Stimulated activated CD8-positive, alpha-beta memory T cell treated with anti-CD3 and anti-CD28 coated beads, Interleukin-15, amount 100 ng/mL, for 24 hours (primary cell): ENCODE measurements at places on chromosomes 3 and 15.

GRCh38 chr15:43771816-43772215 lies 5.0 kb downstream of the ELL3 start:
- DNase-seq = no peak

GRCh38 chr15:31488437-31489204 lies 162.0 kb downstream of the KLF13 start:
- no peak for DNase-seq

- no peak for DNase-seq
These were observed 6.0 kb downstream of the C3orf62 start for GRCh38 chr3:49271047-49271446.

DNA sequence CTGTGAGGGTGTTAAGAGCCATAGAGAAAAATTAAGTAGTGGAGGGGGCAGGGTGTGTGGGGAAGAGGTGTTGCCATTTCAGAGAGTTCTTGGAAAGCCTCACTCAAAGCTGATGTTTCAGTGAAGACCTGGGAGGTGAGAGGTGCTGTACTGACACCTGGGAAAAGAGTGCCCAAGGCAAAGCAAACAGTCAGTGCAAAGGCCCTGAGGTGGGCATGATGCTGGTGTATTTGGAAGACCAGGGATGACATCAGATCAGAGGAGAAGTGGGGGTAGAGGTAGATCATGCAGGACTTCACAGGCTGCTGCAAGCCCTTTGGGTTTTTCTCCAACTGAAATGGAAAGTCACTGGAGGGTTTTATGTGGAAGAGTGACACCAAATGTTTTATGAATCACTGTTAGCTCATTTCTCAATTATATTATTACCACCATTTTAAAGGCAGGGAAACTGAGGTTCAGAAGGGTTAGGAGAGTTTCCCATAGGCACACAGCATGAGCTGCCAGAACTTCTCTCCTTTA lies 42.8 kb upstream of the SMAD3 start:
- DNase-seq = no peak

- no peak for DNase-seq
These were observed 133.6 kb downstream of the TMEM108 start for GRCh38 chr3:133171831-133172230.

- DNase-seq = no peak
These were observed 57.1 kb downstream of the TP63 start for GRCh38 chr3:189688262-189688661.

- DNase-seq = no peak
These were observed 60.8 kb downstream of the ITGA11 start for GRCh38 chr15:68371160-68371559.

DNA sequence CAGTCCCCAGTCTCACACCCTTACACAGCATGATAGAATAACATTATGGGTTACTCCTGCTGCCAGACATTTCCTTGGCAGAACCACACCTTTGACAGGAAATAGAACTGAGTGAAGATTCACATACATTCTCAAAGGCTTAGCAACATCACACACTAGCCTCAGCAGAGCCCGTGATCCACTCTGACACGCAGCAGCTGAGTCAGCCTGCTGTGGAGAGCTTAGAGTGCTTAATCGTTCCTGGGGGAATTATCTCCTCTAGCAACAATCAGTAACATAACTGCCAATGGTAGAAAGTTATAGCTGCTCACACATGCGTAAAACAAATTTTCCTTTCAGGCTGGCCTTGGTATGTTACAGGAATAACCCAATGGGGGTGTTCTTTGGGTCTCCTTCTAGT lies 382.1 kb downstream of the GAP43 start:
- DNase-seq = no peak

DNA sequence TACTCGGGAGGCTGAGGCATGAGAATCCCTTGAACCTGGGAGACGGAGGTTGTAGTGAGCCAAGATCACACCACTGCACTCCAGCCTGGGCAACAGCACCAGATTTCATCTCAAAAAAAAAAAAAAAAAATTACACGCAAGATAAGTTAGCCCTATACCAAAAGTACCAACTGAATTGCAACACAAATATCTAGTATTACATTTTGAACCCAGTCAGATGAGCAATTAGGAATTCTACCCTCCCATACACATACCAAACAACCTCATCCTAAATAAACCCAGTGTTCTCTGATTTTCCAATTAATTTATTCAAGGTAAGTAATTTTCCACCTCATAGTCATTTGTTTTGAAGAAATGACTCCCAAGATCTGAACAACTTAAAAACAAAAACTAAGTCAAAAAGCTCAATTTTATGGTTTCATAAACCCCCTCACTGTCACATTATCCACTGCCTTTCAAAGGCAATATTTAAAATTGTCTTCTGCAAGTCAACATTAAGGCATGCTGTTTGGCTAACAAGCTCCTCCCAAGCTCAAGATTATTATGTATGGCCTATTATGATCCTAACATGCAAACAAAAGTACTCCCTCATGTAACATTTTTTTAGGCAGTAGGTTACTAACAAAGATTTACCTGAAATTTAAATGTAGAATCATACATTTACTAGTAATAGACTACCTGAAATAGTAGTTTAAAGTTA lies 4.5 kb downstream of the RAF1 start:
- DNase-seq = no peak

- no peak for DNase-seq
These were observed 235.1 kb downstream of the UACA start for GRCh38 chr15:70528270-70528706.

DNA sequence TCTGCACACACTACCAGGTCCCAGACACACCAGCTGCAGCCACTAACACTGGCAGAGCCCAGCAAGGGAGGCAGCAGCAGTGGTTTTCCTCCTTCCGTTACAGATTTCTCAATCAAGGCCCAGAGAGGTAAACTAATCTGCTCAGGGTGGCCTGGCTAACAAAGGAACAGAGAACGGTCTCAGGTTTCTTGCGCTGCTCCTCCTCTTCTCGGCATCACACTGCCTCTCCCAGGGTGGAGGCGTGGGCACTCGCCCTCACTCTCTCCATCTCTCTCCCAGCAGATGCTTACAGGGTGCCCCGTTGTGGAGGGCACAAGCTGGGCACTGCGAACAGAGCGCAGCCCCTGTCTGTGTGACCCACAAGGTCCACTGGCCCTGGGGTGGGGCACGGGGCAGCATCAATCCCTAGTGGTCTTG lies 228.7 kb downstream of the VPS13C start:
- no peak for DNase-seq

GRCh38 chr15:73395671-73396070 lies 26.9 kb upstream of the HCN4 start:
- DNase-seq = no peak

DNA sequence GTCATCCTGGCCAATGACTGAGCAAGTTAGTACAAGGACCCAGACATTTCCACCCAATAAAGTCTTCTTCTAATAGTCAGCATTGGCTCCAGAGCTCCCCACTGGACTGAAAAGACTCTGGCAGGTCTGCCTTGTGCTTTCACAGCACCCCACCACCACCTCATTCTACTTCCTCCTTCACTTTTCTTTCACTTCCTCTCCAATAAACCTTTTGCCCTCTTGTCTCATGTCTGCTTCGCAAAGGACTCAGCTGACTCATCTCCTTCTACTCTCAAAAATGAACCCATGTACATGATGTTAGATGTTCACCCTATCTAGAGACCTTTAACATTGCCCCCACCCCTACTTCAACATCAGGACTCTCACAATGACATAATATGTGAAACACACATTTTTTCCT lies 181.0 kb upstream of the PPP2R3A start:
- DNase-seq = no peak

DNA sequence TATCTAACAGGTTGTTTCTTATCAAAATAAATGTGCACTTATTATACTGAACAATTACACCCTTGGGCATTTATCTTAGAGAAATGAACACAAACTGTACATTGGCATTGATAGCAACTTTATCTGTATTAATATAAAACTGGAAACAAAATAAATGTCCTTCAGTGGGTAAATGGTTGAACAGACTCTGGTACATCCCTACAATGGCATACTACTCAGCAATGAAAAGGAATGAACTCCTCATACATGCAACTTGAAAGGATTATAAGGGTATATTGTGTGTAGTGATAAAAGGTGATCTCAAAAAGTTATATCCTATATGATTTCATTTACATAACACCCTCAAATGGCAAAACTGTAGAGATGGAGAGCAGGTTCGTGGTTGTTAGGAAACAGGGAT lies 23.7 kb upstream of the DLG1 start:
- DNase-seq = no peak

- peak; percentile 2 for DNase-seq
These were observed 24.9 kb upstream of the GATM start for GRCh38 chr15:45402955-45403877.

DNA sequence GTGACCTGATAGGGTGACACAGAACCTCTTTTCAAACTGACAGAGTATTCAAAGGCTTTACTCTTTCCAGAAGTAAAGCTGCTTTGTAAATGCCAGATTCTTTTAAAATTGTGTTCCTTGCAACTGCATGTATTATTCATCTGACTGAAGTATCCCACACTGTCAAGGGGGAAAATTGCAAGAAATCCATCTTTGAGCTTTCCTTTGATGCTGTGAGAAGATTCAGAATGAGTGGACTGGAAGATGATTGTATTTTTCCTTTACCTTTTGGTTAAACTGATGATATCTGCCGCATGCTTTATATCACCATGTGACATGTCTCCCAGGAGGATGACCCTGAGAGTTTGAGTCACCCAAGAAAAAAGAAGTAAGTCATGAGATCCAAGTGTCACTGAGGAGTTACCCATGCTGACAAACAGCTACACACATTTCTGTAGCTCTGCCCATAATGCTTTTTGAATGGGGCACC lies 250.8 kb upstream of the CBLB start:
- DNase-seq = no peak

DNA sequence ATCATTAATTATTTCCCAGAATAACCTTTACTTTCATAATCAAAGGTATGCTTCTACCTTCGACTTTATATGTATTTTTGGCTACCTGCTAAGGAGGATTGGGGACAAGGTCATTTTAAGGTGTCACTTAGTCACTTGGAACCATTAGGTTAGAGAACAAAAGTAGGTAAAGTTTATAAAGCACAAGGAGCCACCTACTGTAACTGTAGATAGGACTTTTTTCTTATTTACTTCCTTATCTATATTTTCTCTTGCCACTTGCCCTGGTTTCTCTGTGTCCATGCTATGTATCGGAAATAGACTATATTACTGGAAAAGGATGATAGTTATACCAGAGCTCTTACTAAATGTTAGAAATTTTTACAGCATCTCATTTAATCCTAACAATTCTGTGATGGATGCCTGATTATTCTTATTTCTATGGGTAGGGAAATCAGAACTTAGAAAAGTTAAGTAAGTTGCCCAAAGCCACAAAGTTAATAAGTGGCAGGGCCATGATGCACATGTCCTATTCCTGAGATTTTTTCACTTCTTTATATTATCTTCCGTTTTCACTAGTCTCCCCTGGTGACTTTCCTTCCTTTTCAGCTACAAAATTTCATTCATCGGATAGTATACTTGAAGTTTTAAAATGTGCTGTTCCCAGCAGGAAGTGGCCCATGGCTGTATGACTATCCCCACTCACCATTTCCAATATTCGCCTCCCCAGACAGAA lies 132.5 kb downstream of the CMSS1 start:
- no peak for DNase-seq

DNA sequence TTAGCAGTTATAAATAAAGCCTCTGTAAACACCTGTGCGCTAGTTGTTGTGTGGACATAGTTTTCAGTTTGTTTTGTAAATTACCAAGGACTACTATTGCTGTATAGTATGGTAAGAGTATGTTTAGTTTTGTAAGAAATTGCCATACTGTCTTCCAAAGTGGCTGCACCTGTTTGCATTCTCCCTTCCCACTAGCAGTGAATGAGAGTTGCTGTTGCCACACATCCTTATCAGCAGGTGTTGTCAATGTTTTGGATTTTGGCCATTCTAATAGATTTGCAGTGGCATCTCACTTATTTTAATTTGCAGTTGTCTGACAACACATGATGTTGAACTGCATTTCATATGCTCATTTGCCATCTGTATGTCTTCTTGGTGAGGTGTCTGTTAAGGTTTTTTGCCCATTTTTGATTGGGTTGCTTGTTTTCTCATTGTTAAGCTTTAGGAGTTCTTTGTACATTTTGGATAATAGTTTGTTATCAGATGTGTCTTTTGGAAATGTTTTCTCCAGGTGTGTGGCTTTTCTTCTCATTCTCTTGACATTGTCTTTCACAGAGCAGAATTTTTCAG lies 14.9 kb downstream of the TCAIM start:
- no peak for DNase-seq

- no peak for DNase-seq
These were observed 351.0 kb downstream of the MCTP2 start for GRCh38 chr15:94582368-94582767.

GRCh38 chr3:71994203-71994602 lies 209.3 kb upstream of the PROK2 start:
- DNase-seq = no peak

DNA sequence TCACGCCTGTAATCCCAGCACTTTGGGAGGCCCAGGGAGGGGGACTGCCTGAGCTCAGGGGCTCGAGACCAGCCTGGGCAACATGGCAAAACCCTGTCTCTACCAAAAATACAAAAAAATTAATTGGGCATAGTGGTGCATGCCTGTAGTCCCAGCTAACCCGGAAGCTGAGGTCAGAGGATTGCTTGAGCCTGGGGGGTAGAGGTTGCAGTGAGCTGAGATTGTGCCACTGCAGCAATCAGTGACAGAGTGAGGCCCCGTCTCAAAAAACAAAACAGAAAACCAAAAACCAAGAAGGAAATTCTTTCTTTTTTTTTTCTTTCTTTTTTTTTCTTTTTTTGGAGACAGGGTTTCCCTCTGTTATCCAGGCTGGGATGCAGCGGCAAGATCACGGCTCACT lies 3.5 kb downstream of the SPATA12 start:
- DNase-seq = no peak

DNA sequence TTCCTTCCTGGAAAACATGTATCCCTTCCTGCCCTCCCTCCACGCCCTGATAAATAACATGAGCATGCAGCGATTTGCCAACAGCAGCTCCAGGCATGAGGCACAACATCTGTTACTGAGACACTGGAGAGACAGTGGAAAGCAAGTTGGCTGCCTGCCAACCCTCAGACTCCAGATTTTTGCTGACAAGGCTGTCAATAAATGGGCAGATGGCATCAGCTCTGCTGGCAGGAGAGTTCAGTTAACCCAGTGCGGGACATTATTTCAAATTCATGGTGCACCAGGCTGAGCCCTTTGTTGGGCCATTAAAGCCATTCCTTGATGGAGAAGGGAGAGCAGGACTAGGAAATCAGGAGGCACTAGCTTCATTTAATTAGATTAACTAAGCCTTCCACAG lies 293.3 kb downstream of the MEX3B start:
- no peak for DNase-seq

- DNase-seq = no peak
These were observed 265.4 kb downstream of the SLCO3A1 start for GRCh38 chr15:92118936-92119325.
